ENCODE measurements at places on chromosomes 11 and 22.

DNA sequence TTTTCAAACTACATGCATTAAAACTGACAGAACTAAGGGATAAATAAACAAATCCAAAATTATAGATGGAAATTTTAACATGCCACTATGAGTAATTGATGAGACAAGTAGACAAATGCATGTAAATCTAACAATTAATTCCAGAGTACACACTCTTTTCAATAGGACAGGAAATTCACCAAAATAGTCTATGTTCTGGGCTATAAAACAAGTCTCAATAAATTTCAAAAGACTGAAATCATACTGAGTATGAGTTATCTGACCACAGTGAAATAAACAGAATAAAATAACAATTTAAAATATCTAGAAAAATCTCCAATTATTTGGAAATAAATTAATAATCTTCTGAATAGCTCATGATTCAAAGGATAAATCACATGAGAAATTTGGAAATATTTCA, 38.5 kb upstream of the ME3 start:
- no peak for DNase-seq

DNA sequence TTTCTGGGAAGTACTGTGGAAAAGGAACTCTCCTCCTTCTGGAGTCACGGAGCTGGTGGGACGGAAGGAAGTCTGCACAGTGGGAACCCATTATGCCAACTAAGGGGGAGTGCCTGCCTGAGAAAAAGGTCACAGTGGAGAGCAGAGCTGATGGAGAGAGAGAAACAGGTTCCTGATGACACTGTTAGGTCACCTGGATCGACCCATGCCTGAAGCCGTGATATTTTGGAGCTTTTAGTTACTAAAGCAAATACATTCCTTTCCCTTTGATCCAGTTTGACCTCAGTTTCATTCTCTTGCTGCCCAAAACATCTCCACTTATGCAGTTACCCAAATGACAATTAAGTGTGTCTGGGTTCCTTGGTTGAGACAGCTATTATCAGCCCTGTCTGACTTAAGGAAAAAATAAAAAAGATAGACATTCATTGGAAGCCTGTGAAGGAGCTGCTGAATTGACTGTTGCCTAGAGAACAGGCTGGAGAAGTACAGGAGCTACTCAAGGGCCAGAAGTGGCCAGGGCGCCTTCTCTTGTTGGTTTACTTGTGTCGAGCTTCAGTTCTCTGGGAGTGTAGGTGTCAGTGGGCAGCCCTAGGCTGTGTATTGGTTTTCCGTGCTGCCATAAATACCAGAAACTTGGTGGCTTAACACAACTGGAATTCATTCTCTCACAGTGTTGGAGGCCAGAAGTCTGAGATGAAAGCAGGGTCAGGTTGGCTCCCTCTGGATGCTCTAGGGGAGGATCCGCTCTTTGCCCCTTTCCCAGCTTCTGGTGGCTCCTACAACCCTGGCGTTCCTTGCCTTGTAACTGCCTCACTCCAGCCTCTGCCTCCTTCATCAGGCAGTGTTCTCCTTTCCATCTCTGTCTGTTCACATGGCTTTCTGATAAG, 13.6 kb downstream of the MRGPRD start:
- DNase-seq = no peak

DNA sequence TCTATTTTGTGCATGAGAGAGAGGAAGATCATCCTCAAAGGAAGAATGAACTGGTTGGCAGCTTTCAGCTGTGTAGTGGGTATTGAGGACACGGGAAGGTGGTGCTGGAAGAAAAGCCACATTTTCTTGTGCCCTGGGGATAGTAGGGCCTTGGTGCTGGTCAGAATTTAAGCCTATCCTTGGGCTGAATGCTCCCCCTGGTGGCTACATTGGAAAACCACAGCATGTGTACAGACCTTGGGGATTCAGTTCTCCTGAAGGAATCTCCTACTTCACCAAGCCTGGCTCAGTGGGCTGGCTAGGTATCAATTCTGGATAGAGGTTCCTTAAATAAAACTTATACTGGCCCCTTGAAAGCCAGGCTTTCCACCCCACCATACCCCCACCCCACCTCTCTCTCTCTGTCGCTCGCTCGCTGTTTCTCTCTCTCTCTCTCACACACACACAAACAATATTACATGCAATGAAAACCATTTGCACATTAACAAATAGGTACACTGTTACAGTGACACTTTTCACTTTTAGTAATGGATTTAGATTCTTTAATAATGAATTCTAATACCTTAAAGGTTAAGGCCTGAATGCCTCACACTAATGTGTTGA, 2.8 kb upstream of the OR51M1 start:
- DNase-seq = no peak

- no peak for DNase-seq
These were observed 30.3 kb upstream of the NAP1L4 start for GRCh38 chr11:3022300-3022967.

DNA sequence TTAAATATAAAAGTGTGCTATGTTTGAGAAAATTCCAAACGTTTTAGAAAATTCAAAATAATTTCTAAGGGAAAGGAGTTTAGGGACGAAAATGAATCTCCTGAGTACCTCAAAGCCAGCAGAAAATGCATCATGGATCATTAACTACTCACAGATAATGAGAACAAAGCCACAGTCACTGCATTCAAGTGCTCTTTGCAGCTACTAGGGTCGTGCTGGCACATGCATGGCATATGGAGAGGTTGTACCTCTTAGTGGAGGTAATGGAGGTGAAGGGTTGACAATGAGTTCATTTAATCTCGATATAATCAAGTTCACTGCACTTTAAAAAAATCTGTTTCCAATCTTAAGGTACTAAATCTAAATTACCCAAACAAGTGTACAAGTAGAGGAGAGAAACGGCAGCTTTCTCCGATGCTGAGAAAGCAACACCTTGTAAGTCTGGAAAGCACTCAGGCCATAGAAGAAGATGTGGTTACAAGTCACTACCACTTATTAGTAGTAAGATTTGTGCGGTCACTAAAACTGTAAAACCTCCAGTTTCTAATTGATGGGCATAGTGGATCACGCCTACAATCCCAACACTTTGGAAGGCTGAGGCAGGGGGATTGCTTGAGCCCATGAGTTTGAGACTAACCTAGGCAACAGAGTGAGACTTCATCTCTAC, 261.1 kb upstream of the ANO3 start:
- DNase-seq = no peak

GRCh38 chr11:71466358-71466757, 13.4 kb downstream of the NADSYN1 start:
- no peak for DNase-seq

DNA sequence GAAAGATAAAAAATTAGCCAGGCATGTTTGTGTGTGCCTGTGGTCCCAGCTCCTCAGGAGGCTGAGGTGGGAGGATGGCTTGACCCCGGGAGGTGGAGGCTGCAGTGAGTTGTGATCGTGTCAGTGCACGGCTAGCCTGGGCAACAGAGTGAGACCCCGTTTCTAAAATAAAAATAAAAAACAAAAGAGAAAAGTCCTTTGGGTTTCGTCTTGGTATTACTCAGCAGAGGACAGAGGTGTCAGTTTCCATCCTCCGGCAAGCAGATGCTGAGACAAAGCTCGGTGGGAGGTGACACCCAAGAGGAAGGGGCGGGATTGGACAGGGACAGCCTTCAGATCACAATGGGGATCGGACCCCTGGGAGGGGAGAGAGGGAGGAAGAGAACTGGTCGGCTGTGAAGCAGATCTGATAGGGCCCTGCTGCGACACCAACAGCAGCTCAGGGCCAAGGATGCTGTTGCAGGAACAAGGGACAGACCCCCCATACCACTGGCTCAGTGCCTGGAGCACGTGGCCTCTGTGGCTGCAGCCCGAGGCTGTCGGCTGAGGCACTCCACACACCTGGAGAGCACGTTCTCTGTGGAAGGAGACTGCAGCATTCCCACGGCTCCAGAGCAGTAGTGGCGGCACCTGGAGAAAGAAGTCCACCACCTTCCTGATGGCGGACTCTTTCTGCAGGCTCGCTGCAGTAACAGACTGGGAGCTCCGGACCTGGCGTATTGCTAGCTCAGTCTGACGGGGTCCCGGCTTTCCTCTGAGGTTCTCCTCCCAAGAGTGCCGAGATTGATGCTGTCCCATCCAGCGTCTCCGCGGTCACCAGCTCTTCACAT, 5.2 kb upstream of the BID start:
- DNase-seq = no peak

- no peak for DNase-seq
These were observed 34.9 kb downstream of the SBF1 start for GRCh38 chr22:50439871-50440331.

DNA sequence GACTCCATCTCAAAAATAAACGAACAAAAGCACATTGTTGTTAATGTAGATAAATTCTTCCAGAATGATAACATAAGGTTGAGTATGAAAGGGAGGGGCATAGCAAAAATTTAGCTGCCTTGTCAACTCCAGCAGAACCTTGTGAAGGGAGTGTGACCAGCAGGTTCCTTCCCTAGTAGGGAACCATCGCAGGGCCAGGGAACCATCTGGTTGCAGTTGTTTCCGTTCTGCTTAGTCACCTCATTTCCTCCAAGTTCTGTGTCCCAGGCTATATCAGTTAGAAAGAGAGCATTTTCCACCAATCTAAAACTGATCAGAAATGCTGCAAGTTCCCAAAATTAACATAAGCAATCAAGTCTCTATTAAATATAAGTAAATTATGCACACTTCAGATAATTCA, 126.7 kb upstream of the BLID start:
- no peak for DNase-seq

DNA sequence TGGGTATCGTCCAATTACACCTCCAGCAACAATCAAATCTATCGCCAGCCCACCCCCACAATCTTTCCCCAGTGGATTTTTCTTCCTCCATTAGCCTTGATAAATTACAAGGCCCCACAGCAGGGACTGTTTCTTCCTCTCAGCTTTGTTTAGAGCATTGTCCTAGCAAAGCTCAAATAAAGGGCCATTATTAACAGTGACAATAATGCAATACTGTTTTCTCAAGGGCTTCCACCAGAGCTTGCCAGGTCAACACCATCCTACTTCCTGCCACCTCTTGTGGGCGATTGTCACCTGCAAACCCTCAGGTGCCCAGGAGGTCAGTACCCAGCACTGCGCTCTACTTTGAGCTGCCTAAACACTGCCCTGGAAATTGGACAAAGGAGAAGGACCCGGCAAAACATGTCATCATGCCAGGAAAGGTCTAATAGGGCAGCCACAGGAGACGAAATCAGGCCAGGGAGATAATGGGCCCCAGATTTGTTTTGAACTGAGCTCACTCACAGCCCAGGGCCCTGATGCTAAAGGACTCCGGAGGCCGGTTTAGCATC, 95.2 kb downstream of the ABTB2 start:
- no peak for DNase-seq

DNA sequence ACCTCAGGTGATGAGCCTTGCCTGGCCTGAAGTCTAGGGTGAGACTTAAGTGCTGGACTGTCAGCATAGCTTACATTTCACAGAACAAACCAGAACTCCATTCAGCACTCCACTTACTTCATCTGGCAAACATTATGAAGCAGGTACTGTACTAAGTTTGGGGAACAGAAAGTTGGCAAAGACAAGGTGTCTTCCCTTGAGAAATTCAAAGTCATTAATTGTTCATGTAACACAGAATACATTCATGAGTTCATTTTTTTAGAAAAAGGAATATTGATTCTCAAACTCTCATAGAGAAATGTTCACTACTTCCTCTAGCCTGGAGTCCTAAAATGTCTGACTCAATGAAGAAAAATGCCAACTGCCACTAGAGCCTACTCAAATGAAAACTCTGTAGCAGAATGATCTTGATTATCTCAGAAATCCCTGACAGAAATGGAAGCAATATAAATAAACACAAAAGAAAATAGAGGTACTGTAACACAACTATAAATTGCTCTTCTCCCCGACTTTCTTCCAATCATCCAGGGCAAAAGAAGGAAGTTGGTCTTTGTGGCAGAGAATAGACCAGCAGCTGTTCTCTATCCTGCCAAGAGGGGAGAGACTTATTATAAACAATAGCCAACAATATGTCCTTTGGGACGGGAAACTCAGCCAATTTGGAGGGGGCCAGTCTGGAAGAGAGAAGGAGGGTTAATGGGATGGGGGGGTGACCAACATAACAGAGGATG, 129.2 kb upstream of the MTMR2 start:
- no peak for DNase-seq

DNA sequence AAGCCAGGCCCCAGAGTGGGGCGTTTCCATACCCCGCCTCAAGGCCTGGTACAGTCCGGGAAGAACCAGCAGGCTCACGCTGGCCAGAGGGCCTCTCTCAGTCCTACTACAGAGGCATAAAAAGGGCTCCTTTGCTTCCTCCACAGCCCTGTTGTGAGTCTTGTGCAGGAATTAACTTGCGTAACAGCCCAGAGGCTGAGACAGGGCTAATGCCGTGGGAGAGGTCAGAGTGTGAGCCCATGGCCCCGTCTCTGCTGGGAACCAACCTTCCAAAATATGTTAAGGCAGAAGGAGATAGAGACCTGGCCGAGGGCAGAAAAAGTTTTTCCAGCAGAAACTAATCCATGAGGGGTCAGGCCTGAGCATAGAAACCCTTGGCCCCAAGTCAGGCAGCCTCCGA, 19.9 kb upstream of the TMEM184B start:
- no peak for DNase-seq

GRCh38 chr11:73266646-73267020, 5.5 kb upstream of the P2RY6 start:
- DNase-seq = no peak

DNA sequence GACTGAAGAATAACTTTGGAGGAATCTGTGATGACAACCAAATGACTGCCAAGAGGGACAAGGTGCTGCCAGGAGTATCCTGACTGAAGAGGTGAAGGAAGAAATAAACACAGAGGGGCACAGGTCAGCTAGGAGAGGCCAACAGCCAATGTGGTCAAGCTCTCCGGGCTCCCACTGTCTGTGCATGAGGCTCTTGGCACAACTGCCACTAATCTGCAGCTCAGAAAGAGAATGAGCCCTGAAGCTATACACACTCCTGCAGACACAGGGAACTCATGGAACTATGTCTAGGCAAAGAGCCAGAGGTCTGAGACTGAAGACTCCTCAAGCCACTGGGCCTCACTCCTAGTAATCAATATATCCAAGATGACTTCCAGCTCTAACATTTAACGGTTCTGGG, 7.0 kb downstream of the THRSP start:
- DNase-seq = no peak

All from NCI-H526 (cell line).